ENCODE measurements at places on chromosomes 2 and 18. TPM values are rescaled to one million over a fixed set of nuclear protein-coding genes. Genes with fewer than 3 reads are reported as not detected.

DNA sequence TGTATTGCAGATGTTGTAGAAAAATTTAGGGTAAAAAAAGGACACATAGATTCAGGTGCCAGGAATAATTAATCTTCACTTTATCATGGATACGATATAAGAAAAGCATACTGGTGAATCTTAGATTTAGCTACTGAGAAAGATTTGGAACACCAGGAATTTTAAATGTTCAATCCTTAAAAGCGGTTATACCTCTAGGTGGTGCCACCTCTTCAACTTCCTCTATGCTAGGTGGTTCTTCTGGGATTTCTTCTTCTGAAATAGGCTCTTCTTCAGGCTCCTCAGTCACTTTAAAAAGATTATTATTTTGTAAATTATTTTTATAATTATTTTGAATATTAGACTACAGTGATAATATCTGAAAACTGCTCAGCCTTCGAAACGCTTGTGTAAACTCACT is 133.1 kb downstream of the TTN start:
- no peak for DNase-seq

- peak; percentile 24 for DNase-seq
Measured at GRCh38 chr2:173568054-173568453, 213.4 kb downstream of the CDCA7 start.

DNA sequence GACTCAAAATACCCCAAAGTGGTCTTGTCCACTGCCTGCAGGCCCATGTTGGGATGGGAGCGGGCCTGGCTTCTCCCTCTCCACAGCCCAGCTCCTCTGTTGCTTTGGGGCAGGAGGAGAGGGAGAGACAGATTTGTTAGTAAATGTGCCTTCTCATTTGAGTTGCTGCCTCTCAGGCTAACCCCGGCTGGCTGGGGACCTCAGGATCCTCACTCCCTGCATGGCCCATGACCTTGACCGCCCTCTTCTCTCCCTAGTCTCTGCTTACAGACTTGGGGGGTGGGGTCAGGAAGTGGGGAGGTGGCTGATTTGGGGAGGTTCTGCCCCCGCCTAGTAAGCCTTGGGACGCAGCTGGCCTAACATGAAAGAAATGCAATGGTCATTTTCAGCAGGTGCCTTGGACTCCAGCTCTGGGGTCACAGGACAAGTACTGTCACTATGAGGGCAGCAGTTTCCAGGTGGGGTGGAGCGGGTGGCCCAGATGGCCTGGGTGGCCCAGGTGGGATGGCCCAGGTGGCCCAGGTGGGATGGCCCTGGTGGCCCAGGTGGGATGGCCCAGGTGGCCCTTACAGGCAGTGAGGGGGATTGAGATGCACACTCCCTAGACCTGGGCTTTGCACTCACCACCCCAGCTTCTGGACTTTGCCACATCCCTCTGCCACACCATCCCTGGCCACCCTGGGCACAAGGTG is 24.1 kb downstream of the HJURP start:
- no peak for DNase-seq

The B3GNT7 gene
- 6.2 TPM for total RNA-seq

The ITPRIPL1 gene
- 2.0 TPM for total RNA-seq

- peak; percentile 37 for DNase-seq
Measured at GRCh38 chr2:120396861-120397811, 51.2 kb downstream of the INHBB start.

GRCh38 chr2:47891369-47892337 is 14.6 kb downstream of the FBXO11 start:
- DNase-seq, result no peak

DNA sequence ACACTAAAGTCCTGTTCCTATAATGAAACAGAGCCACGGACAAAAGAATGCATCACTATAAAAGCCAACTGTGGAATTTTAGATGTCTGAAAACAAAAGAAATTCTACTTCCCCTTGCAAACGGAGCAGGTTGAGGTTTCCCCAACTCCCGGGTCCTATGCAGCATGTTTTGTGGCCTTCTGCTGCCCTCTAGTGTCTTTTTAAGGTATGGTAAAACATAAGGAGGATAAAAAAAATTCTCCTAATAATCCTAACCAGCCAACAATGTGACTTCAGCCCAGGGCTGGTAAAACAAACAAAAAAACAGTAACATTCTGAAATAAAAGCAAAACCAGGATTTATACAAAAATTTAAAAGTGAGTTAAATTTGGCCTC is 539.5 kb downstream of the NRXN1 start:
- peak; percentile 78 for DNase-seq

DNA sequence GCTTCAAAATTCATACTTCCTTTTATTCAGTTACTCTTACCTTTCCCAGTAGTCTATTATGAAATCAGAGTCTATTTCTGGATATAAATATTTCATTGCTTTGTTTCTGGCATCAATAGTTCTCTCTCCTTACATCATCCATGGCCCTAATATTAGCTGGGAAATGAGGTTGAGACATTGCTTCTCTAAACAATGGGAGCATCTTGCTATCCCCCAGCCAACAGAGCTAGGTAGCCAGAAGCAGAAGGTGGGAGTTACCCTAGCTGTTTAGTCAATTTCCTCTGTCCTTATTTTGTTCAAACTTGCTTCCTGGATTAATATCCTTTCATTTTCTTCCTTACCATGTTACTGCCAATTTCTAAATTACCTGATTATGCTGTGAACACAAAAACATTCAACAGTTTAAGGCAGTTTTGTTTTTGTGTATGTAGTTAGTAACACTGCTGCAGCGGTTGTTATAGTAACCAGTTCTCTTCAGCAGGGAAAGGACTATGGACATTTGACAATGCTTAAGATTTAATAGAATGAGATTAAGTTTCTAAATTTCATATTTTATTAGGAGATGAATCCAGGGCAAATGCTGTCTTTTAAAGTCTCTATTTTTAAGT is 160.5 kb upstream of the KCNJ3 start:
- DNase-seq, result no peak

- peak; percentile 36 for DNase-seq
Measured at GRCh38 chr18:58967751-58968254, 103.1 kb downstream of the ZNF532 start.

DNA sequence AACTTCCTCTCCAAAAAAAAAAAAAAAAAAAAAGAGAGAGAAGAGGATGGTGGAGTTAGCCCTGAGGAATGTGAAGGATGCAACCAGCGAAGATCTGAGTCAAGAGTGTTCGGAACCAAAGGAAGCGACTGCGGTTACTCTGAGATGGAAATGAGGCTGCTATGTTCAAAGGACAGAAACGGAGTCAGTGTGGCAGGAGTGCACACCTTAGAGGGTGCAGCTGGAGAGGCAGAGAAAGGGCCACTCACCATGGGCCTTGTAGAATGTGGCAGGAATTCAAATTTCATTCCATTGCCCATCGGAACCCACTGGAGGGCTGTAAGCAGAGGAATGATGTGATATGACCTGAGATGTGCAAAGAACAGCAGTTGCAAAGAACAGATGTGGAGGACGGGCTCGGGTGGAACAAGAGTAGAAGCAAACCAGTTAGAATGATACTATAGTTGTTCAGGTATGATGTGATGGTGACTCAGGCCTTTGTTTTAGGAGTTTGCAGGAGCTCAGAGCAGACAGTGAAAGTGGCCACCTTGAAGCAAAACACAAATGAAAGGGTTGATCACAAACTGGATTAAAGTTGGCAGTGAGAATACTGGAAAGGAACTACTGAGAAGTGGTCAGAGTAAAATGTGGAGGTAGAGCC is 22.6 kb downstream of the ITGA6 start:
- no peak for DNase-seq

DNA sequence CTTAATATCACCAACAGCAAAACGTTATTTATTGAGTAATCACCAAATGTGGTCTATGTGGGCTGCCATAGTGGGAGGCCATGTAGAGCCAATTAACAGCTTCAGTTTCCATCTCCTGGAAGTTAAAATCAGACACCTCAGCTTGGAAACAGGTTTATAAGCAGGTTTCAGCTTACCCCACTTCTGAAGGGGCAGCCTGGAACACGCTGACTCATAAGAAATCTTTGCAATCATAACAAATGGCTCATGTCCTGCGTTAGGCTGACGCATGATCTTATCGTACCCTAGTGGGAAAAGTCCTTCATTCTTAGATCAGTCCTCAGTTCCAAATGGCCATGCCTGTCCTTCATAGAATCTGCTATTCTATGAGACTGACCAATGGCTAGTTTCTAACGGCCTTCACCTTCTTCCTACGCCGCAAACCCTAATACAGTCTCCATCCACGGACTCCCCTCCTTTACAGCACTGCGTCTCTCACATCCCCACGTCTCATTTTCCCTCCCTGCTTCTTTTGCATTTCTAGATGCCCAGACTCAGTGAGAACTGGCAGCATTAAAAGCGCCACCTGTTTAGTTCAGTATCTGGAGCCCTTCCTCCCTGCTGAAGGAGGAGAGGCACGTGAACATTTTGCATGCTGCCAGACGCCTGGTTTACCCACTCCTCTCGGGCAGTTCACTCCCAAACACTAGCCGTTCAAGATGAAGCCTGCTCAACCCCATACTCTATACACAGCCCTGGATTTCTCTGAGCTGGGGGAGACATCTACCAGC is 24.2 kb upstream of the BZW1 start:
- peak; percentile 58 for DNase-seq

DNA sequence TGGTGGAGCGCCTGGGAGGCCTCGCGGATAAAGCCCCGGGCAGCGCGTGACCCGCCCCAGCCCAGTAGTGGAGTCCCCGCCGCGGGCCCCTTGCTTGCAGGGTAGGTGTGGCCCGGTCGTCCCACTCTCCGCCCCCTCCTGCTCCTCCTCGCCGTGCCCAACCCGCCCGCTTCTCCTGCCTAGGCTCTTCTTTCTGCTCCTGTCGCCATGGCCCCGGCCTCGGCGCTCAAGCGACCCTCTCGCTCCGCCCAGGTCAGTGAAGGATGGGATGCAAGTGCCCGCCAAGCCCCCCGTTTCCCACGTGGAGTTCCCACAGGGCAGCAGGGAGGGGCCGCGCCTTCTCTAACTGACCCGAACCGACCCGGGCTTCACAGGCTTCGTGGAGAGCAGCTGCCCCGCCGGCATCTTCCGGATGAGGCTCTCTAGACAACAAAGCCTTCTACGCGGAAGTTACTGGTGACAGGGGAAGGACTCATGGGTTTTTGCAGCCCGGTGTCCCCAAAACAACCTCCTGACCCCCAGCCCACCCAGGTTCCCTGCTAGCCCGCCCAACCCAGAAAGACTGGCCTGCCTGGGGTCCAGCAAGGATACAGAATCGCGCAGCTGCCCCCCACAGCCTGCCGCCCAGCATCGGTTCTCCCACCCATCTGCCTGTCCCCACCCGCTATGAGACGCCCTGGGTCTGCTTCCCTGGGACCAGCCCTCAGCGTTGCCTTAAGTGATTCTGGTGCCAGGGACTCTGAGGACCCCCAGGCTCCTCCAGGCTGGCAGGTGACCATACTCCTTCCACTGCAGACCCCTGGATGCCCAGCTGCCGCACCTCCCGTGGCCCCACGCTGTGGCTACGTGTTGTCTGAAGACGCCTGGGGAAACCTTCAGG is 32.8 kb downstream of the TTC32 start:
- DNase-seq, result peak; percentile 84

The TFPI gene
- 122 TPM for total RNA-seq
